NCI-H748 treated with DMSO at 0.1 percent for 48 hours (cell line): ENCODE measurements at places on chromosomes 1 and 21.

GRCh38 chr1:119733754-119734153 is 22.0 kb downstream of the PHGDH start:
- no peak for DNase-seq

DNA sequence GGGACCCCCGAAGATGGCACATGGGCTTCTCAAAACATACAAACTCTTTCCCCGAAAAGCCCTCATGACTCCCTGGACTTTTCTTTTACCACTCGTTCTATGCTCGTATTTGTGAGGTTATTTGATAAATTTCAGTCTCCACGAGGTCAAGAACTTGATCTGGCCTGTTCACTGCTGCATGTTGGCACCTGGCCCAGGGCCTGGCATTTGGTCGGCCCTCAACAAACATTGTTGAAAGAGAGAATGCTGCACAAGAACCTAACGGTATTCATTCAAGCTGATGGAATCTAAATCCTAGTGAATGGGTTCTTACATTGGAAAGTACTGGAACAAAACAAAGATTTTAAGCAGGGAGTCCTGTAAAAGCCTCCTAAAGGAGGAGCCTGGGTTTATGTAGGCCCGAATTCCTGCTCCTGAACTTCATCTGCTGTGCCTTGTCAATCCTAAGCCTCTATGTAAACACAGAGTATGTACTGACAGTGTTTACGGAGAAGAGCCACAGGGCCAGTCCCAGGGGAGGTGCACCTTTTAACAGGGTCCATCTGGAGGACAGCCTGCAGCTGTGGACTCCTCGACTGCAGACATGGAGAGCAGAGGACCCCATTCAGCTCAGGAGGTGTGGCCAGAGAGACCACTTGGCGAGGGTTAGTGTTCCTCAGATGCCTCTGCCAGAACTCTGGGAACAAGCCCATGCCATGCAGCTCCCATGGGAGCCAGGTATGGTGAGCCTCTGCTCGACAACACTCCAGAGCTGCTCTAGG is 46.9 kb downstream of the L1TD1 start:
- no peak for DNase-seq

GRCh38 chr21:34642211-34643075 is 26.4 kb upstream of the CLIC6 start:
- no peak for DNase-seq

- DNase-seq = no peak
Observed at GRCh38 chr1:29341936-29342335, 105.6 kb downstream of the PTPRU start.

DNA sequence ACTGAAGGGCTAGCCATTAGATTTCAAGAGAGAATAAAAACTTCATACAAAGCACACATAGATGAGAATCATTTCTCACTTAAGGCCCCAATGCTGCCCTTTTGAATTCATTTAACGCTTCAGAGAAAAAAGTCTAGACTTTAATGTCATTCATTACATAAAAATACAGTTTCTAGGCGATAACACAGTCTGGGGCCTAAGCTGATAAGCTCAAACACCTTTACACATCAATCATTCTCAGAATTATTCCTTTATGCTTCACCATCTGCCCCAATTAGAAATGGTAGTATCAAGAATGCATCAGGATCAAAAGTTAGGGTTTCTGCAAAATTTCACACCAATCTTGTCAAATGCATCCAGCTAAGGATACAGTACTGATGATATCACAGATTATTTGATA is 100.1 kb upstream of the HP1BP3 start:
- no peak for DNase-seq

DNA sequence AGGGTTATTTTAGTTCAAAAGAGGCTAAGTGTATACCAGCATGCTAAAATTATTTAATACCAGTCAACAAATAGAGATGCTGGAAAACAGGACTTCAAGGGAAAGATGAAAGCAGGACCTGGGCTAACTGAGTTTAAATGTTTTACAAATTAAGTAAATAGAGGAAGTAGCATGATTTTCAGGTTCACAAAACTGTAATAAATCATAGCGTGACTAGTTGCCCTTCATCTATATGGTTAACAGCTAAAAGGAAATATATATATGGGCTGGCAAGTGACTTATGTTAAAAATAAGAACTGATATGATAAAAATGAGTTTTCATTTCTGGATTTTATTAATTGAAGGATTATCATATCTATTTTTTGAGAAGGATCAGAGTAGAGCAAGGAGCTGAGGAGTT is 25.6 kb downstream of the DPYD start:
- DNase-seq = no peak

GRCh38 chr1:202163281-202164270 is 3.2 kb upstream of the PTPN7 start:
- no peak for DNase-seq

DNA sequence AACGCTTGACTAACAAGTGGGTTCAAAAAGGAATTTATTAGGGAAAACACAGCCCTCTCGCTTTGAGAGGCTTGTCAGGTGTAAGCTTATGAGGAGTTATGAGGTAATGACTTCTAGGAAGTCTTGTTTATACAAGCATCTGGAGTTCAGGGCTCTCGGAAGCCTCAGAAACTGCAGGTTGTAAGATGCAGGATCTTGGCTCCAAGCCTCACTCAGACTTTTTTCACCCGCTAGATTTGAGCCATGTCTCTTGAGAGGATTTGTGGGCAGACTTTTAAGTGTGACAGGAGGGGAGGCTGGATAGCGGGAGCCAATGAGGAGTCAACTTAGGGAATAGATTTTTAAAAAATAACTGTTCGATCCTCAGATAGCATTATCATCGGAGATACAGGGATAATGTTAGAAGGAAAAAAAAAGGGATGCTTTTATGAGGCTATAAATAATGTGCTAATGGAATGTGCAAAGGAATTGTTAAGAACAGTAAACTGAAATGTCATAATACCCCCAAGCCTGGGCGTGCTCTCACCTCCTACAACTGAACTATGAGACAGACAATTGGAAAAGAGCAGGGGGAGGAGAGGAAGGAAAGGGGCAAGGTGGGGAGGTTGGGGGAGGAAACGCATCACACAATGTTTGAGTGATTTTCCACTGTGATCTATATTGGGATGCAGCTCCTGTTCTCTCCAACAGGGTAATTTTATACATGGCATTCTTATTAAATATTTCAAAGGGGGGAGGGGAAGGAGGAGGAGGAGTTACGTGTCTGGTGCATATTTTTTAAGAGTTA is 107.4 kb upstream of the ESRRG start:
- no peak for DNase-seq

GRCh38 chr1:58791106-58791505 is 7.3 kb upstream of the JUN start:
- no peak for DNase-seq

GRCh38 chr1:33468531-33468930 is 3.9 kb upstream of the ZSCAN20 start:
- no peak for DNase-seq

DNA sequence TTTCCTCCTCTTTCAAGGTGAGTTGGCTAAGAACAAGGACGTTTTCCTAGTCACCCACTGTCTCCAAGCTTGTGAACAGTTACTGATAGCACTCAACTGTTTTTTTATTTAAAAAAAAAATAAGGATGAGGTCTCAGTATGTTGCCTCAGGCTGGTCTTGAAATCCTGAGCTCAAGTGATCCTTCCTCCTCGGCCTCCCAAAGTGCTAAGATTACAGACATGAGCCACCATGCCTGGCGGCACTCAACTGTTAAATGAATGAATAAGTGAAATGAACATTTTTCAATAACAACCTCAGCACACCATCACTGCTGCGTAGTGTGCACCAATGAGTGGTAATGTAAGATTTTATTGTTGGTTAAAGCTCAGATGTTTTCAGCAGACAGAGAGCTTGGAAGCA is 214.1 kb upstream of the NRIP1 start:
- no peak for DNase-seq

DNA sequence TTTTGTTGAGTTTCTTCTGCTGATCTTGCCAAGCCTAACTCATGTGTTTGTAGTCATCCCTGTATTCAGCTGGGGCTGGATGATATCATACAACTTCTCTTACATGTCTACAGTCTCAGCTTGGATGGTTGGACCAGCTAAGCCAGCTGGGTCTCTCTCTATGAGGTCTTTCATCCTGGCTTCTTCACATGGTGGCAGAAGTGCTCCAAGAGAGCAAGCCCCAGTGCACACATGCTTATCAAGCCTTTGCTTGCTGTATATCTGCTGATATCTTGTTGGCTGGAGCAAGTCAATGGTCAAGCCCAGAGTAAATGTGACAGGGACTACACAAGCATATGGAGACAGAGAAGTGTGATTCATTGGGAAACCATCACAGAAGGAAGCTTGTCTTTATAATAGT is 29.2 kb upstream of the SLC44A5 start:
- no peak for DNase-seq

DNA sequence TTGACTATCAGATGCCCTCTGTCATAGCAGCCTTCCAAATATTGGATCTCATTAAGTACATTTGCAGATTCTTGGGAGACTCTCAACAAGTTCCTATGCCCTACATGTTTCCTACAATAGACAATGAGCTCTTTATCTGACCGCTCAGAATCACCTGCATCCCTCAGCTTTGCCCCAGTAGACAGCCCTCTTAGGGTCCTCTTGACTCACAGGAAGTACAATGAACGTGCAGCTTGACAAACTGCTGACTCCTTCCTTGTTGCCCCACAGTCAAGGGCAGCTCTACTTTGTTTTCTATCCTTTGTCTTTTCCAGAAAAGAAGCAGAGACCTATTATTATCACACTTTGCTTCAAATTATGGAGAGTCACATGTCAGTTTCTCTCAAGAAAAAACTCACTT is 27.6 kb downstream of the SLC44A5 start:
- no peak for DNase-seq

DNA sequence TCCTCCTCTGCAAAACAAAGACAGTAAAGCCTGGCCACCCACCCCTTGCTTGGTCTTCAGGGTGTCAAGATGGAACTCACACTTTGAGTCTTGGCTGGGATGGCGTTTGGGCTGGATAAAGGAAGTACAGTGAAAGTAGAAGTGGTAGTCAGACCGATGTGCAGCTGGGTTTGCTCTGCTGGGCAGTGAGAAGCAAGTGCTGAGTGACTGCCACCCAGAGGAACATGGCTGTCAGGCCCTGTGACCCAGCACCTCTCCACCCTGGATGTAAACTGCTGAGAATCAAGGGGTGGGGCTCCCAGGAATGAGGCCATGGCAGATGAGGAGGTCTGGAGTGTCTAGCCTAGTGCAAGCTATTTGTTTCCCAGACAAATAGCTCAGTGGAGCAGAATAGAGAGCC is 51.2 kb downstream of the POFUT2 start:
- no peak for DNase-seq

GRCh38 chr1:89552471-89553081 is 27.9 kb downstream of the LRRC8B start:
- peak; percentile 78 for DNase-seq

DNA sequence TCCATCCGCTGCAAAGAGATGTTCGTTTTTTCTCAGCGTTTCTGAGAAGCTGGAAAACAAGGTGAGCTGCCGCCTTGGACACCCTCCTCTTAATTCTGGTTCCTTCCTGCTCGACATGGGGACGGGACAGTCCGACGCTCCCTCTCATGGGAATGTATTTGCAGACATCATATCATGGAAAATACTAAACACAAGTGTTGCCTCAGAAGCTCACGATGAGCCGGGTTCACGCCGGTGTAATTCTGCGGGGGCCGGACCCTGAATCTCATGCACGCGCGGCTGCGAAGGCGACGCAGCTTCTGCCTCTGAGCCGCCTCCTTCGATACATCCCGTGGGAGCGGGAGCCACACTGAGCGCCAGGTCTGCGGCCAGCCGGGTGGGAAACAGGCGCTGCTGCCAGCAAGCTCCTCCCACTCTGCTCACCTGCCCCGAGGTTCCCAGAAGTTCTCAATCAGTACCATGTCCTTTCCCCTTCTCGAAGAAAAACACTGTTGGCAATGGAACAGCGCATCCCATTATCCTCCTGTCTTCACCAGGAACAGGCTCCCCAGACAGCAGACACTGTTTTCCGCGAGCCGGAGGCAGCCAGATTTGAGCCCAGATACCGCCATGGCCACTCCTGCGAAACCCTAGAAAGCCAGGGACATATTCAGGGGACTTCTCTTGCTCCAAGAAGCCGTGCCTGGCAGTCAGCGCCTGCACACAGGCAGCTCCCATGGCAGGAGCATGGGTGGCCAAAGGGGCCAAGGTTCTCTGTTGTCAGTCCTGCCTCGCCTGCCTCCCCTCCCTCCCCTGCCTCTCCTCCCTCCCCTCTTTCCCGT is 98.0 kb downstream of the WDR4 start:
- peak; percentile 65 for DNase-seq

DNA sequence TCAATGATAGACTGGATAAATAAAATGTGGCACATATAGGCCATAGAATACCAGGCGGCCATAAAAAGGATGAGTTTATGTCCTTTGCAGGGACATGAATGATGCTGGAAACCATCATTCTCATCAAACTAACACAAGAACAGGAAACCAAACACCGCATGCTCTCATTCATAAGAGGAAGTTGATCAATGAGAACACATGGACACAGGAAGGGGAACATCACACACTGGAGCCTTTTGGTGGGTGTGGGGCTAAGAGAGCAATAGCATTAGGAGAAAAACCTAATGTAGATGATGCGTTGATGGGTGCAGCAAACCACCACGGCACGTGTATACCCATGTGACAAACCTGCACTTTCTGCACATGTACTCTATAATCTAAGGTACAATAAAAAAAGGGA is 883.4 kb upstream of the PRMT6 start:
- no peak for DNase-seq

GRCh38 chr1:194466706-194467105 is 1280.3 kb upstream of the B3GALT2 start:
- no peak for DNase-seq

- DNase-seq = no peak
Observed at GRCh38 chr1:220917535-220918209, 38.4 kb downstream of the HLX start.

- DNase-seq = no peak
Observed at GRCh38 chr1:244236101-244236500, 185.0 kb downstream of the ZBTB18 start.
